ENCODE measurements at places on chromosomes 4 and X.

DNA sequence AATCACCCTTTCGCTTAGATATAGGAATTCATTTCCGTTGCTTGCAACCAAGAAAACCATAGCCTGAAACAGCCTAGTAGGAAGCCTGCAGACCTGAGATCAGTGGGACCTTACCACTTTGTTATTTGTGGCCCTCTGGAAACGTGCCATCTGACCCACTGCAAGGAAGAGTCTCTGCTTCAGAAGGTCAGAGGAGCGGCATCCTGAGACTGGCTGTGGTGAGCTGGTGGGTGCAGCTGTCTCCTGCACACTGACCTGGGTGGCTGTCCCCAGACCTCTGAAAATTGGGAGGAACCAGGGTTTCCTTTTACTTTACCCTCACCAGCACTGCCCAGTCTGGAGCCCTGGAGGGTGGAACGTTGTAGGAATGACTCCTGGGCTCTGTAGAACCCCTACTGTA is 18.2 kb downstream of the SHROOM2 start:
- no peak for DNase-seq

GRCh38 chr4:85788604-85789003 is 313.7 kb downstream of the ARHGAP24 start:
- DNase-seq = no peak

DNA sequence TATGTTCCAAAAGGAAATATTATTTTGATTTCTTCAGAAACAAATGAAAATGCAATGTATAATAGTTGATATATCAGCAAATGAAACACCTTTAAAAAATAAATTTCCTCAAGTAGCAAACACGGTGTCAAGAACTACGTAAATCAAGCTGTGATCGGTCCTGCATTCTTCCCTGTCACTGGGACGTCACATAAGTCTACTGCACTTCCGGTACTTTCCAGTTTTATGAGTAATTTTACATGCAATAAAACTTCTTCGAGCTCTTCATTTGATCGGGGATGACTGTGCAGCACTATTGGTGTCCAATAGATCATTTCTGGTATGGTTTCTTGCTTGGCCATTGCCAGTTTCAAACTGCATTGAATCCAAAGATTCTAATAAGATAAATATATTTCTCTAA is 114.0 kb upstream of the VEGFC start:
- no peak for DNase-seq

DNA sequence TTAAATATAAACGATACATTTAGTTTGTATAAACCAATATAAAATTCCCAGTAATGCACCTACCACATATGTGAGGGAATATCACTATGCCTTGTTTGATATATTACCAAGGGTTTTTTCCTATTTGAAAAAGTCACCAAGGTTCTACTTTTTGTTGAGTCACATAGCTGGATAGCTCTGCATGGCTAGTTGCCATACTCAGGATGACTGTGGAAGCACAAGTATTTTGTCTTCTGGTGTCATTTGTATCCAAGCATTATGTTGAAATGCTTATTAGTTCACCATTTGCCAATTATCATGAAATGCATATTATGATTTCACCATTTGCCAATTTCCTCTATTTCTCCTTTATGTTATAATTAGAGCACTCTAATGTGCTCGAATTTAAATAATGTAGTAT is 162.7 kb upstream of the TTC29 start:
- no peak for DNase-seq

GRCh38 chr4:185341841-185342240 is 53.9 kb downstream of the LRP2BP start:
- DNase-seq = no peak

- no peak for DNase-seq
Observed at GRCh38 chr4:189302719-189303118, 638.0 kb upstream of the FRG1 start.

DNA sequence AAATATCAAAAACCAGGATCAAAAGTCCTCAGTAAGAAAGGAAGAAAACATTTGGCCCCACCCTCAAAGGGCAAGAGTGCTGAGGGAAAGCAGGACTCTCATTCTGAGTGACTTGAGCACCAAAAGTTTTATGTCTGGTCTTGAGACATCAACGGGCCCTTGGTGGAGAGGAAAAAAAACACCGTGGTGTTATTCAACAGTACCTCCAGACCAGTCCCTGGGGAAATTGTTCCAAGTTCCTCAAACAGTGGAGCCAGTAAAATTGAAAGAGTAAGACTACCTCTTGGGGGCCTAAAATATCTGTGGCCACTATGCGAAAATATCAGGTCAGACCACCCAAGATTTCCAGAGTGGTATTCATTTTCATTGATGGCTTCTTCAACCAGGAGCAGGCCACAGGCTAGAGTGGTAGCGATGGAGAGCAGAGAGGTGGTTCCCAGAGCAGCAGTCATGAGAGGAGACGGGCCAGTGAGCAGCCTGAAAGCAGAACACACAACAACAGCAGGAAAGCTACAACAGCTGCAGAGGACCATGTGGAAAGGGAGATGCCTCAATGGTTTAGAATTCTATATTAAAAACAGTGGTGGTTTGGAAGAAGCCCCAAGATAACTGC is 63.7 kb upstream of the RPL34 start:
- DNase-seq = no peak

DNA sequence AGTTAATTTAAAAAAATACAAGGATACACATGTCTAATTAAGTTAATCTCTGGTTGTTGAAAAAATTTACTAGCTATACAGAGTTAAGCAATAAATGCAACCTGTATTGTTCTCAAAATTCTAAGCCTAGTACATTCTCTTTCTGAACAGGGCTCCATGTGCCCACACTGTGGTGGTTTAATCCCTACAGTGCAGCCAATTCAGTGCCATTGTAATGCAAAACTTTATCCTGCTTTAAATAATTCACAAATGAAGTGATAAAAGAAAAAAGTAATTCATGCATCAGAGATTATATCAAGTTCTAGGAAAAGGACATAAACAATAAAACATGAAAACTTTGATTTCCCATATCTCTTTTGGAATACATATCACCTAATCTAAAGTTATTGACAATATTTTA is 1089.2 kb downstream of the C4orf33 start:
- DNase-seq = no peak

- no peak for DNase-seq
Observed at GRCh38 chr4:135508006-135508714, 1306.6 kb upstream of the PABPC4L start.

- no peak for DNase-seq
Observed at GRCh38 chr4:125084608-125085007, 230.1 kb upstream of the FAT4 start.

DNA sequence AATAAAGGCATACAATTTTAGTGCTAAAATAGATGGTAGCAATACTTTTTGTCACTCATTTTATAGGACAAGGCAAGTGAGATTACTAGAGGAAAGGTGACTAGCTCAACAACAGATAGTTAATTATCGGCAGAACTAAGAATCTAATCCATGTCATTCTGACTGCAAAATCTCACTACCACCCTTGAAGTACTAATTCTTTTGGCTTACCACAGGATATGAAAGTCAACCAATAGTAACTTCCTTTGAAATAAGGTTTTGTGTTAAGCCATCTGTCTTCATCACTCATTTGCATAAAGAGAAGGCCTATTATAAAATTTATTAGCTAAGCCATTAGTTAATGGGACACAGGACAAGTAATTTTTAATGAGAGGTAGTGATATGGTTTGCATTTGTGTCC is 25.3 kb upstream of the ZMAT1 start:
- no peak for DNase-seq

GRCh38 chrX:72048510-72049455 is 82.9 kb downstream of the RTL5 start:
- no peak for DNase-seq

- DNase-seq = no peak
Observed at GRCh38 chr4:53920116-53920515, 144.3 kb downstream of the CHIC2 start.

DNA sequence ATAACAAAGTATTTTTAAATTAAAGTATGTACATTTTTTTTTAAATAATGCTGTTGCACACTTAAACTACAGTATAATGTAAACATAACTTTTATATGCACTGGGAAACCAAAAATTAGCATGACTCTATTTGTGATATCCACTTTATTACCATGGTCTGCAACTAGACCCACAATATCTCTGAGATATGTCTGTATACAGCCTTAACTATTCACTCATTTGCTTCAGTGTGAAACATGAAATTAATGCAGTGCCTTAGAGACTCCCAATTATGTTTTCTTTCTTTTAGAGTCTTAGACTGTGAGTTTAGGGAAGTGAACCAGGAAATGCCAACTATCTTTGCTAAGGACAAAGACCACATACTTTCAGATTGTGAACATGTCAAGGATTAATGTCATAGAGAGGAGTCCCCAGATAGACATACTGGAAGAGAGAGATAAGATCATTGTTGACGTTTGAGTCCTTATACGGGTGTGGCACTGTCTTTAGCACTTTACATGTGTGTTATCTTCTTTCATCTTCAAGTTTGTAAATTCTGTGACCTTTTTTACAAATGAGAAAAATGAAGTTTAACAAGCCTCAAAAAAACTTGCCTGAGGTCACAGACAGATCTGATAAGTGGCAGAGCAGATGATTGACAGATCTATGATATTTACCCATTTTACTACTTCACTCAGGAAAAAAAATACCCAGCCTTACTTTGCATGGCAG is 23.2 kb downstream of the CXorf58 start:
- DNase-seq = no peak

DNA sequence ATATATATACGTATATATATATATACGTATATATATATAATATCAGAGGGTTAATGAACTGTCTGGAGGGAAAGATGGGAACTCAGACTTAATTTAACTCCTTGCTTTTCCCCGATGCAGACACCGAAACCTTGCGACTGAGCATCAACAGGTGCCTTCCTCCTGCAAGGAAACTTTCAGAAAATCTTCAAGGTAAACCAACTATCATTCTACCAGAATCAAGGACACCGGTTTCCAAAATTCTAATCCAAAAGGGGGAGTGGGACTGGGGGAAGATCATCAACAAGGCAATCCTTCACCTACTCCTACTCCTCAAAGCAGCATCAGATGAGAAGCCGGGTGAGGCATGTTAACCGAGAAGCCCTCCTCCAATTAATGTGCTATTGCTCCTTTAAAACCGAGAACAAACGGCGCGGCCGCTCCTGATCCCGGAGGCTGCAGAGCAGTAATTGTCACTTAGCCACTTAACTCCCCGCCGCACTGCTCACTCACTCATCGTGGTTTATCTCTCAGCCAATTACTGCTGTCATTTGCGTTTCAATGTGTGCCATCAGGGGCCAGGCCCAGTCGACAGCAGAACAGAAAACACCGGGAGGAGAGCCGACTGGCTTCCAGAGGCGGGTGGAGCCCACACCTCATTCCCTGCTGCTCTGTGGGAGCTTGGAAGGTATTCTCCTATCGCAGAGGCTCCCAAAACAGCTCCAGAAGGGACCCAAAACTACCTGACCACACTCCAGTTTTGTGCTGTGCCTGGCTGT is 61.7 kb downstream of the MAML3 start:
- DNase-seq = no peak
